Calu3 (cell line): ENCODE measurements at places on chromosomes 11 and 22. TPM values are rescaled to one million over a fixed set of nuclear protein-coding genes. Genes with fewer than 3 reads are reported as not detected.
A peak's percentile ranks its signal among the peaks of the same experiment; 100 is the strongest.

The SLC22A25 gene
- total RNA-seq, result not detected in 2 replicates

The ARHGAP32 gene
- 40.1 and 46.0 TPM in 2 replicates for total RNA-seq

DNA sequence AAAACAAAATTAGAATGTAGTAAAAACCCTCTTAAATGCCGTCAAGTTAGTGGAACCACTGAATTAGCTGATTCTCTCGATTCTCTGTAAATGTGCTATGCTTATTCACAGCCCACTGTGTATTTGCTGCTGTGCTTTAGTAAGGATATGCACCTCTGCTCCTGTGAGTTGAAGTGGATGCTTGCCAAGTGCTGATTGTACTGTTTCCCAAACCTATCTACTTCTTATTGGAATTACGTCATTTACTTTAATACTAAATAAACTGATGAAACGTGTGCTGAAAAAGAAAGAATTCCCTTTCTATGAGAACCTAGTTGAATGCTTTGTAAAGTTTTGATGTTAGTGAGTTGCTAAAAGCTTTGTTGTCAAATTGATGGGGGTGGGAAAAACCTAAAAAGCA, 158.4 kb downstream of the LRRC4C start:
- DNase-seq, result no peak

DNA sequence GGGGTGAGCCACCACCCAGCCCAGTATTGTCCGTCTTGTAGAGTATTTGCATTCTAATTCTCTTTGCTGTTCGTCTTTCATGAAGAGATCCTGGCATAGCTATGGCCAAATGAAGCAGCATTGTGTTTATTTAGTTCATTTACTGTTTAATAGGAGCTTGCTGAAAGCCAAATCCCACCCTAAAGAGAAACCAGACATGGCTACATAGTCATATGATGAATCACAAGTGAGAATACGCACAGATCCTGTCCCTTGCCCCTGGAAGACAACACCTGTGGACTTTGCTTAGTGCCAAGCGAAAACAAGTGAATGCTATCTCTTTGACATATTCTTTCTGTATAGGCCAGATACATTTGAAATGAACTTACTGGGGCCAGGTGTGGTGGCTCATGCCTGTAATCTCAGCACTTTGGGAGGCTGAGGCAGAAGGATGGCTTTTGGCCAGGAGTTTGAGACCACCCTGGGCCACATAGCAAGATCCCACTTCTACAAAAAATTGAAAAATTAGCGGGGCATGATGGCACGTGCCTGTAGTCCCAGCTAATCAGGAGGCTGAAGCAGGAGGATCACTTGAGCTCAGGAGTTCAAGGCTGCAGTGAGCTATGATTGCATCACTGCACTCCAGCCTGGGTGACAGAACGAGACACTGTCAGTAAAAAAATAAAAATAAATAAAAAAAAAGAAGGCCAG, 5.1 kb upstream of the ARFGAP3 start:
- DNase-seq, result no peak

GRCh38 chr11:126054408-126054807, 8.3 kb downstream of the CDON start:
- no peak for DNase-seq

- no peak for DNase-seq
Observed at GRCh38 chr11:37695283-37695682, 1097.2 kb upstream of the RAG2 start.

DNA sequence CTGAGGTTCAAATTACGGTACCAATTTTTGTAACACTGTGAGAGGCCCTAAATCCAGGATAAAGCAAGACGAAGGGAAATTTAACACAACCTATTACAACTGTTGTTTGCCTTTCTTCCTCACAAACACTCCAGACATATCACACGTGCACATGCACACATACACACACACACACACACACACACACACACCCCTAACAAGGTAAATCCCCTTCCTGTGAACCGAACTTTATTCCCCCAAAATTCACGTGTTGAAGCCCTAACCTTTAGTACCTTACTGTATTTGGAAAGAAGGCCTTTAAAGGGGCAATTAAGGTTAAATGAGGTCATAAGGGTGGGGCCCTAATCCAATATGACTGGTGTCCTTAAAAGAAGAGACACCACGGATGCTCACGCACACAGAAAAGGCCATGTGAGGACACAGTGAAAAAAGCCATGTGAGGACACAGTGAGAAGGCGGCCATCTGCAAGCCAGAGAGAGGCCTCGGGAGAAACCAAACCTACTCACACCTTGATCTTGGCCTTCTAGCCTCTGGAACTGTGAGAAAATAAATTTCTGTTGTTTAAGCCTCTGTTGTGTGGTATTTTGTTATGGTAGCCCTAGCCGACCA, 1.8 kb downstream of the SERGEF start:
- no peak for DNase-seq

DNA sequence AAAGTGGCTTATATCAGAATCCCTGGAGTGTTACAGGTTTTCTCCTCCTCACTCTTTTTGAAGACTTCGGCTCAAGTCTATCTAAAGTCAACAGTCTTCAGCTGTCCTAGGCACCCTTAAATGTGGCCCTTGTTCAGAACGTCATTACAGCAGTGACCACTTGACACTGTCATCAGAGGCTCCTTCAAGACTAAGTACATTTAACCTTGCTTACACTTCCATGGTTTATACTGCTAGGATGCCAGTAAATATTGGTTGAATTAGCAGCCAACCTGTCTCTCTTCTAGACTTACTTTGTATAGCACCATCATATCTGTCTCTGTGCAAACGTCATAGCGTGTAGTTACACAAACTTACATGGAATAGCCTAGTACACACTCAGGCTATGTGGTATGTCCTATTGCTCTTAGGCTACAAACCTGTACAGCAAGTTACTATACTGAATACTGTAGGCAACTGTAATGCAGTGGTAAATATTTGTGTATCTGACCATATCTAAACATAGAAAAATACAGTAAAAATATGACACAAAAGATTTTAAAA, 13.3 kb upstream of the C11orf91 start:
- no peak for DNase-seq

DNA sequence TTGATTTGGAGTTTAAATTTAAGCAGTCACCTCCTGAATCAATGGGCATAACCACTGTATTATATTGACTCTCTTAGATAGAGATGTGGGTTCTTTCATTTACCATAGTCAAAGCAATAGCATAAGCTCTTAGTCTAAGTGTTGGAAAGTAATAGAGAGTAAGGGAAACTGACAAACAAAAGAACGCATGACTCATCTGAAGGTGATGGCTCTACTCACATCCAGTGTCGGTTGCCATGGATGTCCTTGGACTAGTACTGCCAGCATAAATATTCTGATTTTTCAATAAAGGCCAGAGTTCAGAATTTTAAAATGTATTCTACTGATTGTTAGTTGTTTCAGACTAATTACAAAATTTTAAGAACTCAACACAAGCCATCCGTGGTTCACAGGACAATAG, 444.9 kb upstream of the DDI1 start:
- DNase-seq, result no peak

DNA sequence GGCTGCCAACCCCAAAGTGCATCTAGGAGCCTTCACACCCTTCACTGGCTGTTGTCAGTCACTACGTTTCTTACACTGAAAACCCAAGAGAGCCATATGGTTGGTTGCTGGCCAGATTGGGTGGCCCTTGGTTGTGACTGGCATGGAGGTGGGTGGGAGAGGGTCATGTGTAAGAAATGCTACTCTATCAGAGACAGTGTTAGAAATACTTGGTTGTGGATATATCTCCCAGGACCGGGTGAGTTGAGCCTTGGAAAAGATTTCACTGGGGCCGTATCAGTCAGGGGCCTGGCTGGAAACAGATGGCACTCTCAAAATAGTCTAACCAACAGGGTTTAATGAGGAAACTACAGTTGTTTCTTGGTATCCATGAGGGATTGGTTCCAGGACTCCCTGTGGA, 15.2 kb downstream of the ENDOD1 start:
- DNase-seq, result no peak

GRCh38 chr11:33258631-33259205, 1.5 kb downstream of the HIPK3 start:
- DNase-seq, result no peak

- DNase-seq, result peak; percentile 81
Observed at GRCh38 chr11:27209562-27210005, 153.4 kb downstream of the CCDC34 start.

- DNase-seq, result no peak
Observed at GRCh38 chr11:43245466-43245865, 66.3 kb upstream of the API5 start.

GRCh38 chr11:105548359-105548758, 61.5 kb upstream of the GRIA4 start:
- DNase-seq, result no peak

DNA sequence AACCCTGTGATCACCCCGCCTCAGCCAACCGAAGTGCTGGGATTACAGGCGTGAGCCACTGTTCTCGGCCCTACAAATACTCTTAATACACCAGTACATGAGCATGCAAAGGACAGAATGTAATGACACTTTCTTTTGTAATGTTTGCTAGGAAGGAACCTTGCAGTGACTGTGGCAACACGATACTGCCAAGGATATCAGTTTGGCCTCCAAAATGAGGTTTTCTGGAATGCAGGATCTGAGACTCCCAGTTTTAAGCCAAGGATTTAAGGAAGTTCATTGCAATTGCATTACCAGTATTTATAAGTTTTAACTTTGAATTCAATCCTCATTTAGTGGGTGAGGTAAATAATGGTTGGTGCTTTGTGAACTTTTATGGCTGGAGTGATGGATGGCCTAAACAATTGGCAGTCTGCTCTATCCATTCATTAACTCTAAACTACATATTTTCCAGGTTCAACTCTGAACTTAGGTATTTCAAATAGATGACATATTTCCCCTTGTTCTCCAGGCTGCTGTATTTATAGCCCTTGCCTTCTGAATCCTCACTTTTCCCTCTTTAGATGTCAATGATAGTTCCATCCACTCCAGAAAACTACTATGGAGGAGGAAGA, 330.3 kb downstream of the C11orf87 start:
- no peak for DNase-seq

- no peak for DNase-seq
Observed at GRCh38 chr11:70713988-70714665, 315.8 kb downstream of the CTTN start.

DNA sequence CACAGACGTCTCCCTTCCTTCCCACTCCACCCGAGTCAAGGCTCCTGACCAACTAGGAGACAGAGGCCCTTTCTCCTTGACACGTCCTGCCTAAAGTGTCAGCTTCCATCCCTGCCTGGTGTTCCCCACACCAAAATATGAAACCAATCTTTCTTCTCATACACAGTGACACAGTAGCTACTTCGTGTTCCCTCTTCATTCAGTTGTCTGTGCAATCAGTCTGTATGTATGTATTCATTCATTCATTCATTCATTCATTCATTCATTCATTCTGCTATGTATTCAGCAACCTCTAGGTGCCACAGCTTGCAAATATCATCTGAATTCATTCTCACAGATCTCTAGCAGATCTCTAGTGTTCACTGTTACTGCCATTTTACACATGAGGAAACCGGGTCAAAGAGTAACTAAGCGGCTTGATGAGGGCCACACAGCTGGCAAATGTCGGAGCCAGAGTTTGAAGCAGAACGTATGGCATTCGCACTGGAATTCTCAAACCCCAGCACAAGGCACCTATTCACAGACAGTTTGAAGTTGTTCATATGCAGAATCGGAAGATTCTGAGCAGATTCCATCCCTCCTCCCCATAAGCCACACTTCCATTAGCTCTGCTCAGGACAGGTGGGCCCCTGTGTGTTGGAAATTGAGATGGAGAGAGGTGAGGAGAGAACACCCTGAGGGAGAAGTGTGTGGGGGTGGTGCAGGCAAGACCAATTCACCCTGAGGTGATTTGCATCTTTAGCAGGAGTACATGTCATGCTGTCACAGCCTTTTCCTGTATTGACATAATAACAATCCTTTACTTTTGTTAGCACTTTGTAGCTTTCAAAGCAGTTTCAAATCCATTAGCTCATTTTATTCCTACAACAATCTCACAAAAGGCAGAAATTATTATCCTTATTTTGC, 275.7 kb downstream of the ST3GAL4 start:
- DNase-seq, result no peak

DNA sequence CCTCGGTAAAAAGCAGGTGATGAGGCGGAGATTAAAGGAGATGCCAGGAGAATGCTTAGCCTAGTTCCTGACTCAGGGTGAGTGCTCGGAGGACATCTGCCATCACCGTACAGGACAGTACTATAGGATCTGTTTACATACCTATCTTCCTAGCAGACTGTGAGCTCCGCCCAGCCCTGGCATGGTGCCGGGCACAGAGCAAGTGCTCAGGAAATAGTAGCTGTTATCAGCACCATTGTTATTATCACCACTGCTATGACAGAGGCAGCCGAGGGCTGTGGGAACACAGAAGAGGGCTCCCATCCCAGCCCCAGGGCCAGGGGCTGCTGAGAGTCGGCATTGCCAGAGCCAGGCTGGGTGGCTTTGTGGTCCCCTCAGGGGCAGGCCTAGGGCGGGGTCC, 642 bp upstream of the SEPTIN3 start:
- DNase-seq, result no peak

DNA sequence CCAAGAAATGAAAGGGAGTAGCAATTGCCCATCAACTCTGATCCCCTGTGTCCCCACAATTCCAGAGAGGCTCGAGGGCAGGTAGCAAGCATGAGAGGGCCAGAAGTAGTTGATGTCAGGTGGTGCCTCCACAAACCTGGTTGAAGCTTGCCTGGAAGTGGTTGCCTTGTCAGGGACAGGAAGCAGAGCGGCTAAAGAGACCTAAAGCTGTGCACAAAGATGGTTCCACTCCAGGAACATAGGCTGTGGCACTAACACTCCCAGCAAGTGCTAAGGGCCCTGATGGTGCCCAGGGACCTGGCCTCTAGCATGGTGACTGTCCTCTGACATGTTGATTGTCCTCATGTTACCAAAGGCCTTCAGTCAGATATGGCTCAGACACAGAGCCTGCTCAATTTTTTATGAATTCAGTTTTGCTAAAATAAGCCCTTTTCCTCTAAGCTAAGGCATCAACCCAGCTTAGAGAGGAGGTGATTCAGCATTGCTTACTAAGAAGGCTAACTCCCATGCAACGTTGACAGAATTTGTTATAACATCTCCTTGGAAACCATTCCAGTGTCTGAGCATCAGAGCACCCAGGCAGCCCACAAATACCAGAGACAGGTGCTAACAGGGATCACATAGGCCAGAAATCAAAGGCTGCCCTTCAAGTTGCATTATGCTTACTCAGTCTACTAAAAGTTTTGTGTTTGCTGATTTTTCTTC, 196.3 kb upstream of the ARHGAP20 start:
- peak; percentile 8 for DNase-seq

DNA sequence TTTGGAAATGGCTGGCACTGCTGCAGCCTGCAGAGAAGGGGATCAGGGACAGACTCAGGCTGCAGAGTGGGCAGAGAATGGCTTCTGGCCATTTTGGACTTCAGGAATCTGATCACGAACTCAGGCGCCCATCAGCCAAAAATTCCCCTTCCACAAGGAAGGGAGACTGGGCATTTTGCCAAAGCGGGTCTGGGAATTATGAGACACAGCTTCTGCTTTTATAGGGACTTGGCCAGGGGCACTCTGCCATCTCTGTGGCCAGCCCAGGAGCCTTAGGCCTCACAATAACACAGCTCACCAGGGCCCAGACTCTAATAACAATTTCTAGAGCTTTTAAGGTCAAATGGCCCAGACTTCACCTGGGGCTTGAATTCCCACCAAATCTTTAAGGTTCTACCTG, 74.7 kb downstream of the CHST1 start:
- peak; percentile 4 for DNase-seq
